ENCODE measurements at places on chromosomes 1 and 21.

DNA sequence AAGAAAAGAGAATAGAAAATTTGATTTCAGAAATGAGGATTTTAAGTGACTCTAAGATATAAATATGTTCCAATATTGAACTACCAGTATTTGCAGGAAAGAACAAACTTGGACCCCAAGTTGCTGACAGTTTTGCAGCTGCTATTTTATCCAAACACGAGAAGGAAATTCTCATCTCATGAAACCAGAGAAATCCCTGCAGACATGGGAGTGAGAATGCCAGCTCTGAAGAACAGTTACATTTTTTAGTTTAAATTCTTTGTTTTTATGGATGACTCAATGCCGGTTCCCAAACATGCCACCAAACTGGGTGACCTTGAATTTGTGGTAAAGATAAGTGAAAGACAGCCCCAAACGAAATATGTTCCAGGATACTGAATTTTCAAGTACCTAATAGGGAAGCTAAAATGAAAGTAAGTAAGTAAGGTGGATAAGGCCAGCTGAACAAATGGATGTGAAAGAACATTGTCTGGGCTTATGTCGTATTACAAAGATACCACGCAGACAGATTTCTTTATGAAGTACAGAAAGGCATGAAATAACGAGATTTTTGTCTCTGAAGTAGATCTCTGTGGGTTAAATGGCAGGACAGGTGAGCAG, 19.9 kb downstream of the TLR5 start:
- DNase-seq: no peak

DNA sequence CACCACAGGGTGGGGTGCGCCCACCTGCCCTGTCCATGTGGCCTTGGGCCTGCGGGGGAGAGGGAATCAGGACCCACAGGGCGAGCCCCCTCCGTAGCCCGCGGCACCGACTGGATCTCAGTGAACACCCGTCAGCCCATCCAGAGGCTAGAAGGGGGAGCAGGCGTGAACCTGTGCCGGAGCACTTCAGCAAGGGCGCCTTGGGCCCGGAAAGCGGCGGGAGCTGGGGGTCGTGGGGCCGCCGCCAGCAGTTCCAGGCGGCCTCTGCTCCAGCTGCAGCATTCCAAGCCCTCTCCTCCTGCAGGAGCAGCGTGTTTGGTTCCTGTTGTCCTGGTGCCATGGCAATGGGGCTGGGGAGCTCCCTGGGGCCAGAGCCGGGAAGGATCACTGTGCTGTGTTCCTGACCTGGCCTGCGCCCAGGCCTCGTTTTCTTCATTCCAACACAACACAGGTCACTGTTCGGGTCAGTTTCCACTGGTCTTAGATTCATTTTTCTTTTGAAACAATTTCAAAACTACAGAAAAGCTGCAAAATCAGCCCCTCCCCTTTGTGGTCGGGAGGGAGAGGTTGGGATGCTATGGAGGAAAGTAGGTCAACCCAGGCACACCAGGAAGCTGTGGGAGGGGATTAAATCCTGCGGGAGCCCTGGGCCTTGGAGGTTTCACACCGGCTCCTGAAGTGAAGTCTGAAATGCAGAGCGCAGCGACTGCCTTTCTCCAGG, 18.8 kb downstream of the SLX9 start:
- DNase-seq: peak; percentile 89

DNA sequence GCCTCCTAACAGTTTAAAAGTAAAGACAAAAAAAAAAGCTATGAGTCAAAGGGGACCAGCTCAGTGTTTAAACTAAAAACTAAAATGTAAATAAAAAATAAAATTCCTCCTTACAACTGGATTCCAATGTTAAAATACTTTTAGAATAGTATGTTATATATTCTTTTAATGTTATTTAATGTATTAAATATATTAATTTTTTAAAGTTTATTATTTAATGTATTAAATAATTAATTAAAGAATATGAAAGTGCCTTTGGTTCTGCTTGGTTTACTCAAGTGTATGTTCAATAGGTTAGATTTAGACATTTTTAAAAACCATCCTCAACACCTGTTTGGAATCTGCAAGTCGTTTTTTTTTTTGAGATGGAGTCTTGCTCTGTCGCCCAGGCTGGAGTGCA, 13.1 kb downstream of the ACBD6 start:
- no peak for DNase-seq

GRCh38 chr1:64775113-64775512, 30.2 kb downstream of the RAVER2 start:
- no peak for DNase-seq

DNA sequence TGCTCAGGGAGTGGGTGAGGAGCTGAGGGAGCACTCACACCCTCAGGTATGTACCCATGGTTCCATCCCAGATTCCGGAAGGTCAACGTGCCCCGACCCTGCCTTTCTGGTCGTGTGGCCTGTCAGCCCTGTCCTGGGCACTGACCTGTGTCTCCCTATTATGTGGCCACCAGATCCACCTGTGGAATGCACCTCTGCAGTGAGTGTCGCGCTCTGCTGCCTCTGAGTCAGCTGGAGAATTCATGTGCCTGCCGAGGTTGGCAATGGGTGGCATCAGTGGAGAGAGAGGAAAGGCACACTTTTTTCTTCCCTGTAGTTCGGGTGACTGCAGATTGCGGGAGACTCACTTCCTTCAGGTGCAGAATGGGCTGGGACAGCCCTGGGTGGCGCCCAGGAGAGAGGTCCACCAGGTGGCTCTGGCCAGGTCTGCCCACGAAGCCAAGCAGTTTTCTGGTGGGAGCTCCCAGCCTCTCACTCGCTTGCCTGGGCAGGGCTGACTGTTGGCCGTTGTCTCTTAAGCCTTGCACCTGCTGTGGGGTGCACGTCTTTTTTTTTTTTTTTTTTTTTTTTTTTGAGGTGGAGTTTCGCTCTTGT, 176.1 kb upstream of the TMEM51 start:
- no peak for DNase-seq

GRCh38 chr1:181986907-181987305, 74.6 kb downstream of the ZNF648 start:
- DNase-seq: no peak

DNA sequence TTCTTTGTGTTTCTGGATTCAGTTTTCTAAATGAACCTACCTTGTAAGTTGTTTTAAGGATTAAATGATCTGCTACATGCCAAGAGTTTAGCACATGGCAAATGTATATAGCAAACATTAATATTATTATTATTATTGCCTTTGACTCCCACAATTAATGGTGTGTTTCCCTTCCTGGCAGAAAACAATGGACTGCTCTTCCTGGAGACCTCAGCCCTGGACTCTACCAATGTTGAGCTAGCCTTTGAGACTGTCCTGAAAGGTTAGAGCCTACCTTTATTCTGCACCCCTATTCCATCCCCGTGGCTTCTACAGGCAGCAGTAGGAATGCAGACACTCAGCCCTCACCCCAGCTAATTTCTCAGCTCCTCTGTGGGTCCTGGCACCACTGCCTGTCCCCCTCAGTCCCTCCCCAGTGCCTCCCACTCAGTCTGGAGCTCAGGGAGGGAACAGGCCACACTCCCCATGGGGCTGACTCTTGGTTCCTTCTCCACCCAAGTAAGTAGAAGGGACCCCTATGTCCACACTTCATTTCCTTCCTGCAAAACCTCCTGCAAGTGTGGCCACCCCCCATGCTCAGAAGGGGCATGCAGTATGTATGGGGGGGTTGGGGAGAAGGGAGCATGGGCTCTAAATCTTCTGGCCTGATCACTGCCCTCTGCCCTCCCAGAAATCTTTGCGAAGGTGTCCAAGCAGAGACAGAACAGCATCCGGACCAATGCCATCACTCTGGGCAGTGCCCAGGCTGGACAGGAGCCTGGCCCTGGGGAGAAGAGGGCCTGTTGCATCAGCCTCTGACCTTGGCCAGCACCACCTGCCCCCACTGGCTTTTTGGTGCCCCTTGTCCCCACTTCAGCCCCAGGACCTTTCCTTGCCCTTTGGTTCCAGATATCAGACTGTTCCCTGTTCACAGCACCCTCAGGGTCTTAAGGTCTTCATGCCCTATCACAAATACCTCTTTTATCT, 8.8 kb downstream of the RAB25 start:
- DNase-seq: no peak

DNA sequence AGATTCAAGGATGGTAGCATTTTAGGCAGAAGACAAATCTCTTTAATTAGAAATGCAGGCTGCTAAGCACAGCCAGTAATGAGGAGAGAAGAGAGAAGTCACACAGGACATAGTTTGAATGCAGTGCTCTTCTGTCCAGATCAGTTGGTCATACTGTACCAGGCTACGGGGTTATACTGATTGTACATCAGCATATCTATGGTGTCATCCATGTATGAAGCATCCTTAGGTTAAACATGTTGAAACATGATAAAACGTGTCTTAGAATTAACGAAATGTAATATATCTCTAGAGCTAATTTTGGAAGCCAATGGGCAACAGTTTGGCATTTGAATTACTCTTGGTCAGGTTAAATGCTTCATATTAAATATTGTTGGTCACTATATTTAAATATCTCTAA, 199.1 kb downstream of the RYR2 start:
- DNase-seq: no peak

DNA sequence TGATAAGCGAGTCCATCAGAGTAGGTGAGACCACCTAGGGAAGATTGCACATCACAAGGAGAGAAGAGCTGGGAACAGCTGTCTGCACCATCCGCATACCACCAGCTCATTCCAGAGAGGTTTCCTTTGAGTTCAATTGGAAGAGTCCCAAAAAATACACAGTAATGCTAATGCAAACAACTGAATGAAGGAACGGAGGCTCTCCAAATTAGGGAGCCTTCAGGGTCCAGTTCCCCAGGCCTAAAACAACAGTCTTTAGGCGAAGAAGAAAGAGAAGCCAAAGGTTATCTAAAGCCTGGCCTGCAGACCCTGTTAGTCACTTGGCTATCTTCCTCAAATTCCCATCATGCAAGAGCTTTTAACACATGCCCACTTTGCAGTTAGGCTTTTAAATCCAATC, 246.4 kb downstream of the PBX1 start:
- no peak for DNase-seq

DNA sequence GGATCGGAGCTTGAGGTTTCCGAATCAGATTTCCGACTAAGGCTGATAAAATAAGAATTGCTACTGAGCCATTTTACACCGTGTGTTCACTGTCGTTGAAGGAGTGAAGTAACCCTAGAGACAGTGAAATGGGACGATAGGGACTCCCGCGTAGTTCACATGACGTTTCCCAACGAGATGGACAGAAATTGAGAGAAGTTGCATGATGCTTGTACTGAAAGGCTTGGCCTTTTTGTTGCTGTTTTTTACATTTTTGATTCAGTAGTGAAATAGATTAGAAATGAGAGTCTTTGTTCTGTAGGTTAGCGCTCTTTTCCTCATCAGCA, 1.2 kb downstream of the KHDRBS1 start:
- DNase-seq: no peak

- no peak for DNase-seq
Measured at GRCh38 chr1:204829133-204829825, 41.4 kb upstream of the NFASC start.

DNA sequence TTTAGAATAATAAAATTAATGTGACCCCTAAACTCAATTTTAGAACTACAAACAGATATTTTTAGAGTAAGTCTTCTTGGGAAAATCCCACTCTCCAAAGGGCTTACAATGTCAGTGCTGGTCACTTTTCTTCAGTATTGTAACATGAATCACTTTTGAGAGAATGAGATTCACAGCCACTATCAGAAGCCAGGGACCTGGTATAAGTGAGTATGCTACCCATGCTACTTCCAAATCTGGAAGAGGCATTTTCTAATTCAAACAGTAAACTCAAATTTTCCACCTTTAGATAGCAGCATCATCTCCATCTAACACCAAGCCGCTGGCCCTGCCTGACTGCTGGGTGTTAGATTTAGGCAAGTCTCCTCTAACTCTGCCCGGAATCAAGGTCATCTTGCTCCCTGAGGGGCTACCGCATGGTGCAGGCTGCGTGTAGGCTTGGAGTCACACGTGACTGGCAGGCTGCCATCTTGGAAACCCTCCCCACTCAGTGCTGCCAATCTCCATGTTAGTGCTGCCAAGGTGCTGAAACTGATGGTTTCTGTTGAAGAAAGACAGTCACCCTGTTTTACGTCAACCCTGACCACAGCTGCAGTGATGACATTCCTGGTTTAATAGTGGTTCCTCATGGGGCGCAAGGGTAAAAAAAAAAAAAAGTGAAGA, 882.9 kb upstream of the B3GALT2 start:
- no peak for DNase-seq

DNA sequence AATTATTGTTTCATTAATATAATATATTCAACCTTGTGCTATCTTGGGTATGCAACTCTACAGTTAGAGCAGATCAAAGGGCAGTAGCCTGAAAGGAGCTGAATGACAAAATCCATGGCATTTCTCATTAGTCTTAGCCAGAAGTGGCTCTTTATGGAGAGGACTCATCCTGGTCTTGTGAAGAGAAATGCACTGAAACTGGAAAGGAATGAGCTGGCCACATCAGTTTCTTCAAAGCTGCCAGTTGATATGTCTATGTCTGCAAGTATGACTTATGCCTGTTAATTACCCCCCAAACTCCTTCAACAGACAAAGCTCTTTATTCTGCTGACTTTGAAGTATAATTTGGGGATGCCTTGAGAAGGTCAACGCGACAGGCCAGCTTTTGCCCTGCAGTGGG, 119.0 kb upstream of the UBE2U start:
- no peak for DNase-seq

GRCh38 chr1:175901076-175901836, 157.9 kb upstream of the TNR start:
- no peak for DNase-seq
